ENCODE measurements at places on chromosomes 11 and 22.

GRCh38 chr11:86582898-86583297 lies 89.5 kb downstream of the ME3 start:
- DNase-seq: no peak

DNA sequence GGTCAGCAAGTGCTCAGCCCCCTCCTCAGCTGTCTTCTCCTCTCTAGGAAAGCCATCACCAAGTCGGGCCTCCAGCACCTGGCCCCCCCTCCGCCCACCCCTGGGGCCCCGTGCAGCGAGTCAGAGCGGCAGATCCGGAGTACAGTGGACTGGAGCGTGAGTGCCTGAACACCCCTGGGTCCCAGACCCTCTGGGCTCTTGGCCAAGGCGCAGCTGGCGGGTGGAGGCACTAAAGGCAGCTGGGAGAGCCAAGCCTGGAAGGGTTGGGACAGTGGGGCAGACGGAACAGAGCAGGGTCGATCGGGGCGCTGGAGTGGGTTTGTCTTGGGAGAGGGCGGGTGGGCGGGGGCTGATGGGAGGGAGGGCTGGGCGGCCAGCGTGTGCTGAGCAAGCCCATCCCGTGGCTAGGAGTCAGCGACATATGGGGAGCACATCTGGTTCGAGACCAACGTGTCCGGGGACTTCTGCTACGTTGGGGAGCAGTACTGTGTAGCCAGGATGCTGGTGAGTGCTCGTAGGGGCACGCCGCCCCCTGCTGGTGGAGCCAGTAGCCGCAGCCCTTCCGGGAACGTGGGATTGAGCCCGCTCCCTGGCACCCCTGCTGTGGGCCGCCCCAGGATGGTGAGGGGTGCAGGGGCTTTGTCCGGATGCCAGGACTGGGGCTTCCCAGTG lies 14.1 kb upstream of the MDK start:
- DNase-seq: no peak

DNA sequence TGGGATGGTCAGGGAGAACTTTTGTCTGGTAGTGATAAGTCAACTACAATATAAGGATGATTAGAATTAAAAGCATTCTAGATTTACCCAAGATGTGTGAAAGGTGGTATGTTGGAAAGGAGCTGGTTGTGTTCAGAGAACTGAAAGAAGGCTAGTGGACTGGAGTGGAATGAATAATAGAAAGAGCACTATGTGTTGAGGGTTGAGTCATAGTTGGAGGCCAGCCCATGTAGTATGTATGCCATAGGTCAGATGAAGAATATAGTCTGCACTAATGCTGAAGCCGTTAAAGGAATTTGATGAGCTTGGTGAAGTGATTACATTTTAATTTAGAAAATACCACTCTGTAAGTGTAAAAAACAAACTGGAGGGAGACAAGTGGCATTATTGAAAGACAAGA lies 514.1 kb downstream of the CNTN5 start:
- DNase-seq: no peak

GRCh38 chr11:12430351-12430750 lies 53.0 kb downstream of the PARVA start:
- DNase-seq: no peak

GRCh38 chr11:58576887-58577471 lies 1.3 kb upstream of the LPXN start:
- no peak for DNase-seq

DNA sequence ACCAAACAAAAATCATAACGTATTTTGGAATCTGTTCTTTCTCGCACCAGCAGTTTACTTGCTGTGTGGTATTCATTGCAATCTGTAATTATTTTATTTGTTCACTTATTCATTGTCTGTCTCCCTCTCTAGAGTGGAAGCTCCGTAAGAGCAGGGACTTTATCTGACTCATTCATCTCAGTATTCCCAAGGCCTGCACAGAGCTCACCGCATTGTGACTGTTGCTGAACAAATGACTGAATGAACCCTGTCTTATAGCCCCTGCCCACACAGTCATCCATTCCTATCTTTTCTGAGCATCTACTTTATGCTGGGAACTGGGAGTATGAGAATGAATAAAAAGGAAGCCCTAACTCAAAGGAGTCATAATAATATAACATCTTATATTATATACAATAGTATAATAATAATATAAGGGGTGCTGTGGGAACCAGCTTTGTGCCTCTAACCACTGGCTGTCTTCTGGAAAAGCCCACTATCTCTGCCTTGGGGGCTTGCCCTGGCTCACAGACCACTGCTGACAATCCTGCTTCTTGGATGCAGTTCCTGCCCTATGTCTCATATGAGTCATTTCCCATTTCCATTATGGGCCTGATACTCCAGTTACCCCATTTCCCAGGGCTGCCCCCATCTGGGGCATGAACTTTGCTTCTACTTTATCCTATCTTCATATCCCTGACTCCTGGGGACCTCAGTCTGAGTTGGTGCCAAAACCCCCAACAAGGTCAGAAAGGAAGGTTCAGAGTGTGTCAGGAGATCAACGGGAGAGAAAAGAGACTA lies 11.0 kb downstream of the XRRA1 start:
- no peak for DNase-seq

DNA sequence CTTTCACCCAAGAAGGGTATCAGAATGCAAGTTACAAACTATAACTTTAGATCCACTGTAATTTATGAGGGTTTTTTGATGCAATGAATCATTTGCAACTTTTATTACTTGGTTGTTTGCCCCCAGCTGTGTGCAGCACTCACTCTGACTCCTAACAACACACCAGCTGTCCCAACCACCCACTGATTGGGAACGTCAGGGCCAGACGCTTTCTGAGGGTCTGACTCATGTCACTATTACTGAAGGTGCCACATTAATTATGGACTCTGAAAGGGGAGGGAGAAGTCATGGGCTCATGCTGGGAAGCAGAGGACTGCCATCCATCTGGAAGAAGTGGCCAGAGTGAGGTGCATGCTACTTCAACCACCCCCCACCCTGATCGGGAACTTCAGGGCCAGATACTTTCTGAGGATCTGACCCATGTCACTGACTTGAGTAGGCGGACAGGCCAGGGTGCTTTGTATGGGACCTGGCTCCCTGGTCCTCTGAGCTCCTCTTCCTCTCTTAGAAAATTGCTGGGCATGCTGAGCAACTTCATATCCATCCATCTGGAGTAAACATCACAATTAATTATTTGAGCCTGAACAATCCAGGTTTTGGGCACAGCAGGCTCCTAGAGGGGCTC lies 44.9 kb upstream of the DRD2 start:
- no peak for DNase-seq

DNA sequence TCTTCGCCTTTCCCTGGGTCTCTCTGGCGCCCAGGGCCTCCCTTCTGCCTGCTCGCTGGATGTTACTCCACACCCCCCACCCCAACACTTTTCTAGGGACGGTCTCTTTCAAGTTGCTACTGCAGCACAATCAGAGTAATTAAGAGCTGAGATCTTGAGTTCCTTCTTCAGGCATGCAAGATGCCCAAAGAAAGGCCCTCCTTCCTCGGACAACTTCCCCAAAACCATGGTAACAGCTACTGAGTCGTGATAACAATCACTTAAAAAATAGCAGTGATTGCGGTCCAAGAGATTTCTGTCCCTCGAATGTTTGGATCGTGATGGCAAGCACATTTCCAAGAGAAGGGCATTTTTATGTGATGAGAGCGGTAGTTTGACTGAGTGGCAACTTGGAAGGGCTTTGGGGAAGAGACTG lies 638 bp upstream of the TENM4 start:
- peak; percentile 19 for DNase-seq

- DNase-seq: no peak
These were observed 41.8 kb upstream of the TH start for GRCh38 chr11:2213384-2213842.

DNA sequence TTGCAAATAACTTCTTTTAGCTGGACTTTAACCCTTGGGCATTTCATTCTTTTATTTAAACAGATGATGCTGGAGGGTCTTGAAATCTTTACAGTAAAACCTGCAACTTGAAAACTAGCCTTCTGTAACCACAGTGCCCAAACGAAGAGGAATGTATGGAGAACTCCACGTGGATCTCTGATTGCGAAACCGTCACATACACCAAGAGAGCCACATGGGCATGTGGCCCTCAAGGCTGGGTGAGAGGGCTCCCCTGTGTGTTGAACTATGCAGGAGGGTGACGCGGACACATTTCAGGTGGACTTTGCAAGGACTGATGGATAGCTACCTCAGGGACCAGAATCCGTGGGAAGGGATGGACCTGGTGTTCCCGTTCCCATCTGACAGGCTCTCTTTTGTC lies 30.6 kb downstream of the FAM118A start:
- no peak for DNase-seq

All from thyroid gland (tissue), 4 donors.